ENCODE measurements at places on chromosomes 6 and 20.

- DNase-seq: no peak
Measured at GRCh38 chr6:111658462-111659154, 52.9 kb upstream of the TRAF3IP2 start.

GRCh38 chr20:56855708-56856107, 226.6 kb downstream of the TFAP2C start:
- no peak for DNase-seq

GRCh38 chr6:126118936-126119335, 132.6 kb downstream of the TRMT11 start:
- no peak for DNase-seq

GRCh38 chr20:30288346-30288745, 969.1 kb upstream of the DEFB115 start:
- DNase-seq: no peak

GRCh38 chr20:19761841-19762240, 3.8 kb downstream of the RIN2 start:
- DNase-seq: no peak

DNA sequence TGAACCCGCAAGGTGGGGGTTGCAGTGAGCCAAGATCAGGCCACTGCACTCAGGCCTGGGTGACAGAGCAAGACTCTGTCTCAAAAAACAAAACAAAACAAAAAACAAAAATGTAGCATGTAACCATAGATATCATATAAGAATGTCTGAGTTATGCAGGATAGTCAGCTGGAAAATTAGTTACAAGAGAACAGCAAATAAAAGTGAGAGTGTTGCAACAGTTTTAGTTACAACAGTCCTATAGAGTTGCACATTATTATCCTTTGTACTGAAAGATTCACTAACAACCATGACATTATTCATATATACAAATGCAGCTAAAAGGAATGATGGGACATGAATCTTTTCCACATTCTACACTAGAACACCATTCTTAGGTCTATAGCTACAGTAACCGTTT, 16.4 kb downstream of the RNF24 start:
- DNase-seq: no peak

- no peak for DNase-seq
Measured at GRCh38 chr20:25622049-25622448, 1.8 kb downstream of the NANP start.

GRCh38 chr6:137894779-137895385, 27.8 kb downstream of the TNFAIP3 start:
- no peak for DNase-seq
